ENCODE measurements at places on chromosomes 4 and X.

- peak; percentile 4 for DNase-seq
Measured at GRCh38 chr4:37066159-37066558, 178.4 kb upstream of the NWD2 start.

DNA sequence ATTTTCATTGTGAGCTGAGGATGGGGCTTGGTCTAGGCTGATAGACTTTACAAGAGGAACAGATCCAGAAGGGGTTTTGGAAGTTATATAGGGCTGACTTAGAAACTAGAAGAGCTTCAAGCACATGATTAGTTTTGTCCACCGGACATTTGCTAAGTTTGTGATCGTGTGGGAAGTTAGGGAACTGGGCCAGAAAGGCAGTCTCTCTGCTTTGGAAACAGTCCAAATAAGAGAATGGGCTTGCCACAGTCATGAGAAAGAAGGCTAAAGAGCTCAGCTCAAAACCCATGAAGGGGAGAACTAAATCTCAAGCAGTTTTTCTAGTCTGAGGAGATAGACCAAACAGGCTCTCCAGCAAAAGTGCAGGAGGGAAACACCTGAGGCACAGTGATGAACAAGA is 67.8 kb downstream of the ZNF674 start:
- DNase-seq: peak; percentile 8

GRCh38 chr4:83558059-83558653 is 22.2 kb downstream of the GPAT3 start:
- no peak for DNase-seq

GRCh38 chrX:44143061-44143602 is 169.9 kb upstream of the NDP start:
- no peak for DNase-seq

DNA sequence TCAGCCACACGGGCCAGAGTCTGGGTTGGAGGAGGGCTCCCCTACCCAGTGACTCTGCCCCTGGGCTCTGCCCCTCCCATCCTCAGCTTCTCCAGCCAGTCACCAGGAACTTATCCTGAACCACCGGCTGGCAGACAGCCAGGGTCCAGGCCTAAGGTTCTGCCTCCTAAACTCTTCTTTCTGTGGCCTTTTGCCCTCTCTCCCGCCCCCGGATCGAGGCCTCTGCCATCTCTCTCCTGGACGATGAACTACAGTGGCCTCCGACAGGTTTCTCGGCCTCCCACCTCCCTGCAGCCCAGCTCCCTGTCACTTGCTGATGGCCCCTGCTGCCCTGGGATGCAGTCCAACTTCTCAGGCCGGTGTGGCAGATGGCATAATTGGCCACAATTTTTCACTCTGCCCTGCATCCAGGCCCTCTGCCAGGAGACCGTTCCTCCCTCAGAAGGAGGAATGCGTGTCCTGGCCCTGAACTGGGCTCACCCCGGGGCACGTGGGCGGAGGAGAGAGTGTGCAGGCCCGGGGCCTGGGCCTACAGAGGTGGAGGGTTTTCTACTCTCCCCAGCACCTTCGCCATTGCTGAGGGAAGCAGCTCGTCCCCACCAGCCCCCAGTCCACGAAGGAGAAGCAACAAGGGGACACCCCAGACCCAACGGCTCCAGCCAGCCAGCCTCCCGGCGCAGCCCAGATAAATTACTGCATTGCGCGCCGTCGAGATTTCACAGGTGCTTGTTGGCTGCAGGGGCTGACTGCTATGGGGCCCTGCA is 81.9 kb upstream of the LRPAP1 start:
- DNase-seq: no peak

GRCh38 chr4:76594173-76594572 is 159.1 kb downstream of the SHROOM3 start:
- DNase-seq: no peak

- DNase-seq: no peak
Measured at GRCh38 chr4:15516494-15516893, 46.8 kb downstream of the CC2D2A start.

- DNase-seq: no peak
Measured at GRCh38 chr4:158777423-158778155, 8.8 kb downstream of the FNIP2 start.

DNA sequence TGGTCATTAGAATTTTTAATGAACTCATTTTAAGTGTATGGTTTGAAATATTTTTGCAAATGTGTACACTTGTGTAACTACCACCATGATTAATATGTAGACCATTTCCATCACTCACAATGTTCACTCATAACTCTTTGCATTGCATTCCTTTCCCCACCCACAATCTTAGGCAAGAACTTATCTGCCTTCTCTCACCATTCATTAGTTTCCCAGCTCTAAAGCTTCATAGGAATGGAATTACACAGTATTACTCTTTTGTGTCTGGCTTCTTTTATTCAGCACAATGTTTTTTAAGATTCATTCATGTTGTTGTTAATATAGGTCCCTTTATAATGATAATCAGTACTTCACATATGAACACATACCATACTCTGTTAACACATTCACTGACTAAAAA is 106.1 kb downstream of the ARAP2 start:
- no peak for DNase-seq

GRCh38 chrX:47413179-47413594 is 42.8 kb downstream of the ZNF157 start:
- no peak for DNase-seq

DNA sequence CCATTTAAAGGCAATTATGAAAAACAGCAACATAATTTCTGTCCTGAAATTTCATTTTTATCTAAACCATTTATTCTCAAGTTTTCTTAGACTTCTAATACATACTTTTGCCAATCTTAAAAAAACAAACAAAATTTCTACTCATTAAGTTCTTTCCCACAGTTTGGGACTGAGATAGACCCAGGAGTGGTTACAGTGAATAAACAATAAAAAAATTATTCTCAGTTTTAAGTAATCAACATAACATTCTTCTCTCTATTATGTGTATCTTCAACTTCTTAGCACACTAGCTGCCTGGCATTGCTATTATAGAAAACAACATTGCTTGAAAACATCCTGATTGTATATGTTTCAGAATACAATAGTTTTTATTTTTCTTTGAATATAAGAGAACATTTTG is 532.8 kb downstream of the IL15 start:
- DNase-seq: no peak

GRCh38 chr4:182297659-182298058 is 54.5 kb downstream of the TENM3 start:
- no peak for DNase-seq

DNA sequence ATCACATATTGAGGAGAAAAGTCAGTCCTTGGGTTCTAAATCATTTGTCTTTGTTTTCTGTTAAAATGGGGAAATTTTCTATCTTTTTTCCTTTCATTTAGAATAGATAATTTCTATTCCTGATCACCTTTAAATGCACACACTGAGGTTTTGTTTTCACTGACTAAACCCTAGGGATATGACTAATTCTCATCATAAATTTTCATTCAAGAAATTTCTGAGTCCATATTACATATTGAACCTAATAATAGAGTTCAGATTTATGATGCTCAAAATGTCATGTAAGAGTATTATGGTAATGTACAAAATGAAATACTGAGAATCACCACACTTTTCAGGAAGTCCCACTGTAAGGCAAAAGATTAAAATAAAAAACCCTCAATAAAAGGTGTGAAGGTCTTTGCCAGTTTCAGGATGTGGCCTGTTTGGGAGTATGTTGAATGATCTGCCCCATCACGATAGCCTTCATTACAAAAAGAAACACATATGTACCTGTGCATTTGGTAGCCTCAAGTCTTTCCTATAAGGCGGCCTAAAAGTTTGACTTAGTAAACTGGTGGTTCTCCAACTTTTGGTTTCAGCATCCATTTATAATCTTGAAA is 49.4 kb downstream of the LEF1 start:
- DNase-seq: no peak

GRCh38 chr4:188960411-188961093 is 821.3 kb downstream of the TRIML1 start:
- no peak for DNase-seq

DNA sequence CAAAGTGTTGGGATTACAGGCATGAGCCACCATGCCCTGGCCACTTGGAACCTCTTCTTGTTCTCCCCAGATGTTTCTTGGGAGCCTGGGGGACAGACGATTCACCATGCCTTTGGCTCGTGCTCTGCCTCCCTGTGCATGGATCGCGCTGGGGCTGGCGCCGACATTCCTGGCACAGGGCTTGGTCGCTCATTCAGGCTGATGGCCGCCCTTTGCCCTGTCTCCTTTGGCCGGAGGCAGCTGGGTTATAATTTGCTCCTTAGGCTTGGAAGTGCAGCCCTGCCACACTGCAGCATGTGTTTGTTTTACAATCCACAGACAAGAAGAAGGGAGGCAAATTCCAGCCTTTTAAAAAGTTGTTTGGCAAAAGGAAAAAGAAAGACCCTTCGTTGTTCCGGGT is 115.3 kb downstream of the AASDH start:
- DNase-seq: no peak

- DNase-seq: no peak
Measured at GRCh38 chrX:150041208-150041607, 102.9 kb upstream of the EOLA2 start.

DNA sequence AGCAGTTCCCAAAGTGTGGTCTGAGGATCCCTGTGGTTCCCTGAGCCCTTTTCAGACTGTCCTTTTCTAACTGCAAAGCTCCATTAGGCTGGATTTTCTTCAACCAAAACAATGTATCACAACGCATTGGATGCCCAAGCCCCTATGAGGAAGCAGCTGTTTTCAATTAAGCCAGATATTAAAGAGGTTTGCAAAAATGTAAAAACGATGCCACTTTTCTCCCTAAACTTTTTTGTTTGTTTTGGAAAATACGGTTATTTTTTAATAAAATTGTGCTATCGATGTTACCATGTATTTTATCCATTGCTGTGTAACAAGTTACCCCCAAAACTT is 170.4 kb upstream of the BCOR start:
- no peak for DNase-seq

GRCh38 chr4:182823576-182823975 is 93.6 kb downstream of the DCTD start:
- no peak for DNase-seq

- no peak for DNase-seq
Measured at GRCh38 chr4:118883861-118884260, 4.8 kb upstream of the SYNPO2 start.

DNA sequence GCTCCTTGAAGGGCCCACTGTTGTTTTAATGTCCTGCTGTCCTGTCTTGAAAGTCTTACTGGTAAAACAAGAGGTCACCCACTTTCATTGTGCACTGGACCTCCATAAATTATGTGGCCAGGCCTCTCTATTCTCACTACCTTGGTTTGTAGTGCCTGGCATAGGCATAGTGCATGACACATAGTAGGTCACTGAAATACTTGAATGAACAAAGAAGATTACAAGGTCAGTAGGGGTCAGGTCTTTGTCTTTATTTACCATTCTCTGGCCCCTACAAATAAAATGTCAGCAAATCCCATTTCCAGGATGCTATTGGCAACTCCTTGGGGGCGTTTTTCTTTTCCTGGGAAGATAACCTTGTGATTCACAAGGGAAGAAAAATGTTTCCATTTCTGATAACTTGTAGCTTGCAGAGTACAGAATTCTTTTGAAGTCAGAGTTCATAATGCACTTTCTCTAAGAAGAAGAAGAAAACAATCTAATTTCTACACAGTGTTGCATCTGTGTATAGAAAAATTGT is 1.4 kb downstream of the PGM2 start:
- DNase-seq: no peak
